T-helper 17 cell (primary cell): ENCODE measurements at places on chromosomes 6 and 20.

- no peak for DNase-seq
Observed at GRCh38 chr20:58909585-58909984, 57.1 kb downstream of the GNAS start.

GRCh38 chr6:57248311-57248895 lies 26.3 kb upstream of the RAB23 start:
- DNase-seq, result no peak

DNA sequence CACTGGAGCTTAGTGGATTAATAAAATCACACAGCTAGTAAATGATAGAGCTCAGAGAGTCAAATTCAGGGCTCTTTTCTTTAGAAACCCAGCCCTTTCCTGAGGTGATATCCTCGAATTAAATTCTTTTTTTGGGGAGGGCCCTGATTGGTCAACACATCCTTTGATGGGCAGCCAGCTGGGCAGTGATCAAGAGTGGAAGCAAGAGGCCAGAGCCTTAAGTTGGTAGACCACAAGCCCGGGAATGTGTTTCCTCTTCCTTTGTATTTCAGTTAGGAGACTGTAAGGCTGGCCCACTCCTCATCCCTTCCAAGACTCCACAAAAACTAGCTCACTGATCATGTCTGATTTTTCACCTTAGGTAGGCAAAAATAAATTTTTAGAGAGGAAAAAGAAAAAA lies 640.5 kb downstream of the DHX35 start:
- DNase-seq, result no peak

- DNase-seq, result no peak
Observed at GRCh38 chr20:4134861-4135379, 119.6 kb upstream of the RNF24 start.

DNA sequence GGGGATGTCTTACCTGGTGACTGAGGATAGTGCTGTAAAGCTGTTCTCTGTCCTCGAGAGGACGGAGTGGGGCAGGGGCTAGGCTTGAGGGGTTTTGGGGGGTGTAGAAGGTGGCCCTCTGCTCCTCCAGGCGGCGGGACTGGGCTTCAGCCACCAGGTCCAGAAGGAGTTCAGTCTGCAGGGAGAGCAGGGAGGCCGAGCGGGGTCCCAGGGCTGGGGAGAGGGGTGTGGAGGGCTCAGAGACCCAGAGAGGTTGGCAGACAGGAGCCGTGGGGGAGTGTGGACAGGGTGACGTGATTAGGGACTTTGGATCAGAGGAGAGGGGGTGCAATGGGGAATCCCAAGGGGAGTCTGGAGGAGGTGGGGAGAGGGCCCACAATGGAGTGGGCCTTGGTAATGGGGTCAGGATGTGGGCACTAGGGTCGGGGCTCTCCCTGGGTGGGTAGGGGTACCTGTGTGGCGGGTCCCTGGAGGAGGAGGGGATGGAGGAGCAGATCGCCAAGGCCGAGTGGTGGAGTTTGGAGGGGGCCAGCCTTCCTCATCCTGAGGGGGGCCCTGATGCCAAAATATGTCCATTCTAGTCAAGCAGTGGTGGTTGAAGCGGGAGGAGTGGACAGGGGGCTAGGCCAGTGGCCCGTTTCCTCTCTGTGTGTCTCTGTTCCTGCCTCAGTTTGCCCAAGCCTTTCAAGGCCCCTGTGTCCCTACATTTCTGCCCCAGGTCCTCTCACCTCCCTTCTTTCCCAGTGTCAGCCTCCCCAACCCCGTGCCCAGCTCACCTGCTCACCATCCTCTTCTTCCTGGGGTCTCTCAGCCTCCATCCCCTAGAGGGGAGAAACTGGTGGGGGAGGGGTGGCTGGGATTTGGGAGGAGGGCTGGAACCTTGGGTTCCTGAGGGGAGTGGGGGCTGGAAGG lies 491 bp downstream of the GPSM3 start:
- no peak for DNase-seq

GRCh38 chr6:131251590-131252199 lies 116.4 kb downstream of the AKAP7 start:
- DNase-seq, result no peak

DNA sequence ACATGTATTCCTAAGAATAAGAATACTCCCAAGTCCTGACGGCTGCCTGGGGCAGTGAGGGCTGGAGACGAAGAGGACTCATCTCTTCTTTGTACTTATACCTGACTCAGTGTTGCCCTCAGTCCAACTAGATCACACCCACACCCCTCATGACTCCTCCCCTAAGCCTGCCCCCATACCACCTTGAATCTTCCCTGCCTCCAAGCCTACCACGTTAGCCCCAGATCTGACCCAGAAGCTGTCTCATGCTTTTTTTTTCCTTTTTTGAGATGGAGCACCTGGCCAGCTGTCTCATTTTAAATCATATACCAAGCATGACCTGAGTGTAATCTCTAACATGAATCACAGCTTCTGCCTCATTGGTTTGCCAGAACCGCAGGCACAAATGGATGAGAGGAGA lies 45.2 kb downstream of the MUC22 start:
- DNase-seq, result no peak

DNA sequence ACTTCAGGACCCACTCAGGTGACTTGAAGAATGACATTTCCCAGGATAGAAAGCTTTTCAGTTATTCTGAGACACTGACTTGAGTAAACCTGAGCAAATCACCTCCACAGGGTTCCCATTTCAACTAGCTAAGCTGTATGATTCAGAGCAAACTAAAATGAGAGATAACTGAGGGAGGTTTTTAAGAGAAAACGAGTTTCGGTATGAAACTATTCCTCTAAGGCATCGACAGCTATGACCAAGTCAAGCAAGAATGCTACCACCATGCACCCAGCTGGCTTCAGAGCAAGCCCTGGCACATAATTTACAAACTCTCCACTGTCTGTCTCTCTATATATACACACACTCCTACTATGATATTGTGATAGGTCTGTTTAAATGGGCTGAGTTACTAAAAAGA lies 75.4 kb downstream of the PERP start:
- no peak for DNase-seq

- no peak for DNase-seq
Observed at GRCh38 chr6:159259441-159260125, 90.4 kb downstream of the FNDC1 start.

- DNase-seq, result no peak
Observed at GRCh38 chr6:111566222-111566734, 39.4 kb downstream of the TRAF3IP2 start.

- no peak for DNase-seq
Observed at GRCh38 chr6:4554645-4555044, 221.6 kb upstream of the CDYL start.

GRCh38 chr6:100724222-100724621 lies 156.9 kb downstream of the ASCC3 start:
- DNase-seq, result no peak
